M059J (cell line): ENCODE measurements at places on chromosomes 16 and 17. TPM values are rescaled to one million over a fixed set of nuclear protein-coding genes. Genes with fewer than 3 reads are reported as not detected.

EVI2A gene
- total RNA-seq = 7.4 and 7.7 TPM in 2 replicates

LRRC59 gene
- 213 and 250 TPM in 2 replicates for total RNA-seq

TMC5 gene
- total RNA-seq = 0.15 TPM in 1 of 2 replicates, not detected in the other

CACNA1G gene
- total RNA-seq = 0.15 TPM in 1 of 2 replicates, not detected in the other

TMC7 gene
- 0.20 and 0.71 TPM in 2 replicates for total RNA-seq

TRAP1 gene
- 50.5 and 66.9 TPM in 2 replicates for total RNA-seq

TMEM208 gene
- 44.2 and 44.7 TPM in 2 replicates for total RNA-seq

HMOX2 gene
- total RNA-seq = 54.5 and 86.1 TPM in 2 replicates

WNT9B gene
- total RNA-seq = not detected in 2 replicates

- DNase-seq = no peak
Observed at GRCh38 chr16:67429799-67430503, 970 bp upstream of the HSD11B2 start.

DNA sequence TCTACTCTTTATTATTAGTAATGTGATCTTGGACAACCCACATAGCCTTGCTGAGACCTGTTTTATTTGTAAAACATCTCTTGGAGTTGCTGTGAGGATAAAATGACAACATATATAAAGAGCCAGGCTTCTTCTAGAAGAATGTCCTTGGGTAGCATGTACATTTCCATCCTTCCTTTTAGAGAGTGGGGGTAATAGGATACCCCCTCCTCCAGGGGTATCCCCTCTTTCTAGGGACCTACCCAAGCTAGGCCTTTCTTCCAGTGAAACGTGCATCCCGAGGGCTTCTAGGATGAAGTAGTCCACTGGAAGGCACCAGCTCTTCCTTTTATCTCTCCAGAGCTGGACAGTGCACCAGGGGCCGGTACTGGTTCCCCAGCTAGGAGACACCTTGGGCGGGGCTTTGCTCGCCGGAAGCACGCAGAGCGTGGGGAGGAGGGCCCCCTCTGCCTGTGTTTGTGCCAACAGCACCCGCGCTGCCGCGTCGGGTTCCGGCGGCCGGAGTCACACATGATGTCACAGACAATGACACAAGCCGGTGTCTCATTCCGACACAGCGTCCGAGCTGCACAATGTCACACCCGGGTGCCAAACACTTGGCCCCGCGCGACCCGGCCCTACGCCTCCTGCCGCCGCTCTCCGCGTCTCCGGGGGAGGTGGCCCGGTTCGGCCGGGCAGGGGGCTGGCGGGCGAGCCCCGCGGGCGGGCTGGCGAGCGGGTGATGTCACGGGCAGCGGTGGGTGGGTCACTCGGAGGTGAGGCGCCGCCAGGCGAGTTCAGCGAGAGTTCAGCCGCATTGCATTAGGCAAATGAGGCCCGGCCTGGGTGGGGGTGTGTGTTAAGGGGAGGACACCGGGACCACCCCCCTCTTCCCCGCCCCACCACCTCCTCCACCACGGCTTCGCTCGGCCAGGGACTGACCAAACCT lies 23.4 kb downstream of the GJD3 start:
- DNase-seq = peak; percentile 87

GRCh38 chr16:84255050-84255810 lies 15.4 kb upstream of the KCNG4 start:
- no peak for DNase-seq

DNA sequence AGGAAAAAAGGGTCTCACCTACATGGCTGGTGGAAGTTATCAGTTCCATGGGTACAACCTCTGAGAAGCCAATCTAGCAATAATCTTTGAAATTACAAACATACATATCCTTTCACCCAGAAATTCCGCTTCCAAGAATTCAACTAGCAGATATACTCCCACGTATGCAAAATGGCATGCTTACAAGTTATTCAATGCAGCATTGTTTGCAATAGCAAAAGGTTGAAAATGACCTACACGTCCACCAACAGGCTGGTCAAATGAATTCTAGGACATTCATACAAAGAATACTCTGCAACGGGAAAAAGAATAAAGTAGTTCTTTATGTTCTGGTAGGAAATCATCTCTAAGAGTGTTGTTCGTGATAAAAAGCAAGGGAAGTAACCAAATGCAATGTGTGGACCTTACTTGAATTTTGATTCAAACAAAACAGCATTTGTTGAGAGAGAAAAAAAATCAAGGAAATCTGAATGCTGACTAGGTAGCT lies 63.7 kb upstream of the NLK start:
- no peak for DNase-seq

DNA sequence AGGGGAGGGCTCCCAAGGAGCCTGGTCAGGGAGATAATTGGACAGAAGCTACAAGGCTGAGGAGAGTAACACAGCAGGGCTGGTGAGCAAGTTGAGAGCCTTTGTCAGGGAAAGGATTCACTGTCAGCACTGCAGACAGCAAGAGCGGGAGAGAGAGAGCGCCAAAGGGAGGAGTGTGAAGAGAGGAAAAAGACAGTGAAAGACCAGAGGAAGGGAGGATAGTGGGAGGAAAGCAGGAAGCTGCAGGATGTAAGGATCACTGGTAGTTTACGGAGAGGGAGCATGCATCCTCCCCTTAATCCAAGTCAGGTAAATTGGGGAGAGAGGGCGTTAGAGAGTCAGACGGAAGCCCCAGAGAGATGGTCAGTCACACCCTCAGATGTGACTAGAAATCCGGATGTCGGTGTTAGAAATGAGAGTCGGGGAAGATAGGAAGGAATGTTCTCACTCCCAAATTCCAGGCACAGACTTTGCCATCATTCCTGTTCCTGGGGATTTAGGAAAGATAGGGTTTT lies 13.8 kb upstream of the SPOP start:
- peak; percentile 27 for DNase-seq

GRCh38 chr17:48735062-48735351 lies 6.5 kb upstream of the HOXB13 start:
- DNase-seq = no peak

DNA sequence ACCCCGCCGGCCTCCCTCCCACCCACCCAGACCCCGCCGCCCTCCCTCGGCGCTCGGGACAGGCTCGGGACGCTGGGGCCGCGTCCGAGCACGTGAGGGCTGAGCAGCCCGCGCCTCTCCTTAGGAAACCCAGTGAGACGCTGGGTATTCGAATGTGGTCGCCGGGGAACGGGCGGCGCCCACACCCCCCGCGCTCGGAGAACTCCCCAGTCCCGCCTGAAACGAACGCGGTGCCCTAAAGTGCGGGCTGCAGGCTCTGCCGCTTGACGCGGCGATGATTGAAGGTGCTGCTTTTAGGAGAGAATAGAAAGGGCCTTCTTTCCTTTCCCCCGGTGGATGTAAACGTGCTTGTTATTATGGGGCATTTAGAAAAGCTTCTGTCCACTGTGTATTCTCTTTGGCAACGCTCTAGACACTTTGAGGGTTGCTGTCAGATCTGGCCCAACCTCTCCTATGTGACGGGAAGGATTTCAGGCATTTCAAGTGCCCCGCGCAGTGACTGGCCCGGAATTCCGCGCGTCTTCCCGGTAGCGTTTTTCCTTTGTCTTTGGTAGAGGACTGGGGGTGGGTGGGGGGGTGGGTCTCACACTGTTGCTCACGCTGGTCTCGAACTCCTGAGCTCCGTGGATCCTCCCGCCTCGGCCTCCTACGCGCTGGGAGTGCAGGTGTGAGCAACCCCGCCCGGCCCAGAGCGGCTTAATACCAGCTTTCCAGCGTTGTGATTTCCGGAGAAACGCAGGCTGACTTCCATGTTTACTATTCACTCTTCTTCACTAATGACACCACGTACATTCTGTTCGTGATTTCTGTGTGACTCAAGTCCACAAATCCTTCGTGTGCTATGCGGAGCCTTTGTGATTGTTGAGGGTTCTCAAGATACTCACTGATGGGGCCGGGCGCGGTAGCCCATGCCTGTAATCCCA lies 21.8 kb upstream of the FOXK2 start:
- peak; percentile 39 for DNase-seq

DNA sequence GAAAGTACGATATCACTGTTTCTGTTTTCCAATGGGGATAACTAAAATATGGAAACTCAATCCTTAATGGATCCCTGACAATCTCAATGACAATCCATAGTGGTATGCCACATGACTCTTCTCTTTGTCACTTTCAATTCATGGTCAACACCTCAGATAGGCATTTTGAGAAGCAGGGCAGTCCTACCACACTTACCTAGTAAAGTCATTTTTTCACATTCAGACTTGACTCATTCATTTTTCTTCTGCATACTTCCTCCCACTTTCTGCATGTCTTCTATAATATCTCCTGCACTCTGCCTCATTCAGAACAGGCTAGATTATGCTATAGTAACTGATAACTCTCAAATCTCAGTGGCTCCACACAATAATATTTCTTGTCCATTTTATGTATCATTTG lies 117.5 kb downstream of the FTO start:
- peak; percentile 59 for DNase-seq

- peak; percentile 72 for DNase-seq
Observed at GRCh38 chr17:39730095-39730921, at the start of gene MIEN1. MIEN1 (minus strand) TSS chr17:39730532; CDS start chr17:39730495, 37 bp downstream.

DNA sequence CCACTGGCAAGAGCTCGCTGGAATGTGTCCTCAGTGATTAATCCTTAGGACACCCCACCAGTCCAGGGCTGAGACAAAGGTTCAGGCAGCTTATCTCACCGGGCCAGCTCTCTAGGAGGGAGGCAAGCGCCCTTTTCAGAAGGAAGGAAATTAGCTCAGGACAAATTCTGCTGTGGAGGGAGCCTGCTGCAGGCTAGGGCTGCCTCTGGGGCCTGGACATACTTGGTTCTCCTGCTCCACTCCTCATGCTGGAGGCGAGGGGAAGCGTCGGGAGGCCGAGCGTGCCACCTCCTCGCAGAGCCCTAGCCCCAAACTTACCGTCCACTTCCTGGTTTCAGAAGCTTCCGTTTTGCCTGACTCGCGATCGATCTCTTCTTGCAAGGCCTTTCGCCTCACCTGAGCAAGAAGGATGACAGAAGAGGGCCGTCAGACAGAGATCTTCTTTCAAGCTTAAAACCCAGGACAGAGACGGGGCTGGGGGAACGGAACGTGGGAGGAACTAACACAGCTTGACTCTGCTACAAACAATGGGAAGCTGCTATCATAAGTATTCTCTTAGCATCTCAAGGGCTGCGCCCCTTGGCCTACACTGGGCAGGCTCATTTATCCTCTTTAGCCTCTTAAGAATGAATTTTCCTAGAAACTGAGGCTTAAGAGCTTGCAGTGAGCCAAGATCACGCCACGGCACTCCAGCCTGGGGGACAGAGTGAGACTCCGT lies 7.7 kb downstream of the KNOP1 start:
- no peak for DNase-seq

DNA sequence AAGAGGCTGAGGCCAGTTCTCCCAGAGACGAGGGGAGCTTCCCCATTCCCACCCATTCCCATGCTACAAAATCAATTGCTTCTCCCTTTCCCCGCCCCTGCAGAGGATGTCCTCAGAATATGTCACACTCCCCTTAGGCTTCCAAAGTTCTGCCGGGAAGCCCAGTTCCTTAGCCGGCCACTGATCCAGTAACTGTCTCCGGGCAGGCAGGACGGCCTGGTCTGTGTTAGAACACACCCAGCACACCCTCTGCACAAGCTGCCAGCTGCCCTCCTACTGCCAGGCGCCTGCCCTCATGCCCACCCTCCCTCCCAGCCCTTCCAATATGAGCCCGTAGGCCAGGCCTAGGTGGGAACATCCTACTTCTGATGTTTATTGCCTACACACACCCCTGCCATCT lies 31.1 kb downstream of the SGSM2 start:
- DNase-seq = no peak

DNA sequence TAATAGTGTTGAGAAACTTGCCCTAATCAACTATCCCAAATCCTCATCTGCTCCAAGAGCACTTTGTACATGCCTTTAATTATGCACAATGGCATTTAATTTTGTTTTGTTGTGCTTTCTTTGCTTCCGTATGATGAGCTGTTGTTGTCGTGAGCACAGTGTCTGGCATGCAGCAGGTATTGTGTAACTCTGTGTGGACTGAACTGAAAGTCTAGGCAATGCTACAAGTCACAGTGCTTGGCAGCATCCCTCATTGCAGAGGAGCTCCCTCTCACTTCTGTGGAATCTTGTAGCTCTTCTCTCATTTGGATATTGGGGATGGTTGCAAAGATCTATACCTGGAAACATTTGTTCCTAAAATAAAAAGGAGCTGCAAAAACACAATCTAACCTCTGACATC lies 502.2 kb upstream of the CA10 start:
- peak; percentile 15 for DNase-seq

DNA sequence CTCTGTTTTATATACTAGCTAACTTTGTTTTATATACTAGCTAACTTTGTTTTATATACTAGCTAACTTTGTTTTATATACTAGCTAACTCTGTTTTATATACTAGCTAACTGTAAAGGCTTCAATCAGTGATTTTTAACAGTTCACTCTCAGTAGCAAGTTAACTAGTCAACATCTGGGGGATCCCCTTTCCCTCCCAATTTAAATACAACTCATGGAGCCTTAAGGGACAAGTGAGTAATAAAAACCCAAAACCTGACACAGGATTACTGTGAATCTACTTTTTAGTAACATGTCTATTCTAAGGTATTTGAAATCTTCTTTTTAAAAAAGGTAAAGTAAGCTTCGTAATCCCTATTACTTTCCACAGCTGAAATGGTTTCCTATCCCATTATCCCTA lies 32.2 kb downstream of the FAM222B start:
- DNase-seq = no peak

DNA sequence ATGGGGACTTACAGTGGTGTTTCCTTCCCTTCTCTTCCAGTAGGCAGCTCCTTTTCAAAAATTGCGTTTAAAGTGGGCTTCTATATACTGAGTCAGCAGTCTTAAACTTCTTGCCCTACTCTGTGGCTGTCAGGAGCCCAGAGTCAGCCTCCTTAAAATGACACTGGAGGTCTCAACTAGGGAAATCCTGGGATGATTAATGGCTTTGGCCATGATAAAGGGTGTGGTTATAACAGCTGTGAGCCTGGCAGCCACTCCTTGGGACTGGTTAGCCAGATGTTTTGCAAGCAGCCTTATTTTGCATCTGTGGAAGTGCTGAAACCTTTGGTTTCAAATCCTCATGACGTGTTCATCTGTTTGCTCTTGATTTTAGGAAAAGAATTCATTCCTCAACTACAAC lies 25.0 kb downstream of the TAC4 start:
- DNase-seq = no peak

- DNase-seq = no peak
Observed at GRCh38 chr16:7270006-7270405, 62.6 kb upstream of the RBFOX1 start.

DNA sequence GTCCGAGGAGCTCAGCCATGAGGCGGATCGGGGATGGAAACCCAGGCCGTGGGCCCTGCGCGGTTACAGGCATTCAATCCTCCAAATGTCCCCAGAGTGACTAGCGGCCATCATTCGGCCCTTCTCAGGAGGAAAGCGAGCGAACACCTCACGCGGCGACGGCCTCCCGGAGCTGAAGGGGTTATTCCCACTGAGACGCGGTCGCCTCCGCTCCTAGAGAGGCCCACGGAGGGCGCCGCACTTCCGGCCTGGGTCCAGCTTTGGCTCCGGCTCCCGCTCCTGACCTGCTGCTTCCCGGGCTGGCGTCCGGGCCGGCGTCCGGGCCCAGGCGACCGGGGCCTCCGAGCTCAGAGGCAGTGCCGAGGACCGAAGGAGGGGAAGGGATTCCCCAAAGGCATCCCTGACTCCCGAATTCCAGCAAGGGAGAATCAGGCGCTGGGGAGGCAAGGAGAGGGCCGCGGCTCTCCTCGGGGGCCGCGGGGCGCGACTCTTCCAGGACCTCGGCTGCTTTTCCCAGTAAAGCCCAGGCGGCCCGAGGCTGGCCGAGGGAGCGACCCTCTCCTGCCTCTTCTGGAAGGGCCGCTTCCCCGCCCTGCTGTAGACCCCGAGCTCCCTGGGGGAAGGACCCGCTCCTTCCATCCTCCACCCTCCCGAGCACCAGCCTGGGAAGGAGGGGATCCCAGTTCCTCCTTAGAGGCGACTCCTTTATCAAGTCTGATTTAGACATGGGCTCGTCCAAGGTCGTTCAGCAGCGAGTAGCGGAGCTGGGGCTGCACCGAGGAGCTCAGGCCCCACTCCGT lies 18.6 kb upstream of the ZNF629 start:
- peak; percentile 82 for DNase-seq
